ENCODE measurements at places on chromosomes 2 and 18.

DNA sequence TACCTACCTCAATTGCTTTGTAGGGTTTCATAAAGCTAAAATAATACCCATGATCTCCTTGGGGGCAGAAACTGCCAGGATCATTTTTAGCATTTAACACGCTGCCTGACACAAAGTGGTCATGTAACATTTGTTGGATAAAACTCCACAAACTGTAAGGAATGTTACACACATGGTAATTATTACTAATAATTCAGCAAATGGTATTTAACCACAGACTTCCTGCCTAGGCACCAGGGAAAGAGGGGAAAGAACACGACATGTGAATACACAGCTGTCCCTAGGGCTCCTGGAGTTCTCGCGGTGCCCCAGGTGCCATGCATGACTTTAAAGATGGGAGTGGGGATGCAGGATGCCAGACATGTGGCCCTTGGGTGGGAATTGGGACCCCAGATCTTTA is 43.5 kb downstream of the ASAP2 start:
- no peak for DNase-seq

DNA sequence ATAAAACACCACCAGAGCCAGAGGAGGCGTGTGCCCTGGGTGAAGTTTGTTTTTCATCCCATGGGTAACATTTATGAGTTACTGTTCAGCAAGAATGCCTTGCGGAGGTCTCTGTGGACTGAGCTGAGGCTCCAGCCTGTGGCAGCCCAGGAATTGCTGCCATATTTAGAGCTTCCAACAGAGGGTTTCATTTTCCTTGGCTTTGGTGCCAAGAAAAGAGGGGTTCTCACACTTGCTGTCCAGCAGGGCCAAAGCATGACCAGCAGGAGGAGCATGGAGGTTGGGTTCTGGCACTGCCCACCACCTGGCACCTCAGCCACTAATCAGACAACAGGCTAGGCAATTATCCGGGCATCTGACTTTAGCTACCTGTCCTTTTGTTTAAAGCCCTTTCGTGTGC is 36.7 kb downstream of the EPAS1 start:
- DNase-seq = no peak

GRCh38 chr2:54750040-54750439 is 26.6 kb downstream of the EML6 start:
- peak; percentile 39 for DNase-seq

DNA sequence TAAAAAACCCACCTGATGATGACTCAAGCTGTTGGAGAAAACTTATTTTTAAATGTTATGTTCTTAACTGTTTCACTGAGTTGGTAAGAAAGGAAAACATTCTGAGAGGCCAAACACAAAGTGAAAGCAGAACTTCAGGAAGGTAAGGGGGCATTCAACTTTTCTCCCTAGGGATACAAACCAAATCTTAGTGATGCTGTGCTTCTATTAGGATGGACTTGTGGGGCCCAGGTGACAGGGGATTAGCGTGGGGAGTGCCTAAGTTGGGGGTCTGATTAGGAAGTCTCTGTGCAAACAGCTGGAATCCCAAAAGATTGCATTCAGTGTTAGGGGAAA is 18.5 kb downstream of the PDCL3 start:
- no peak for DNase-seq

DNA sequence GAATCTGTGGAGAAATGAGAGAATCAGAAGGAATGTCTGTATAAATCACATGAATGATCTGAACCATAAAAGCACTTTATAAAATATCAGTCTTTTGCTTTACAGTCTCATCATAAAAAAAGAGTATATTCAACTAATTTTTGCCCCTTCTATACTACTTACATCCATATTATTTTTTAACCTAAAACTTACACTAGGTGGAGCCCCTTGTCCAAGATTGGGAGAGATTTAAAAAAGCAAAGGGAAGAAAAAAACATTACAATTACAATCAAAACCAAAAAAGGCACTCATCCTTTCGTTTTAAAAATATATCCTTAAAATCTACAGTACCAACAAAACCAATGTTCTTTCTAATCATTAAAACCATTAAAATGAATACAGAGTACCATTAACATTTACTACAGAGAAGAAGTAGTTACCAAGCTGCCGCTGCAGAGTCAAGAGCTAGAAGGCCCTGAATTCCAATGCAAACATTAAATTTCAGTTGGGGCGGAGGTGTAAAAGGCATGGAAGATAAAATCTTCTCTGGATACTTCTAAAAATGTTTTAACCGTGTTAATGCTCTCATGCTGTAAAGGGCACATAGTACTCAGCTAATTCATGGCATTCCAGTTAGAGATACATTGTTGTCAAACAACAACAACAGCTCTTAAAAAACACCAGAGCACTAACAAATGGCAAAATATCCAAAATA is 56.7 kb upstream of the EPB41L3 start:
- DNase-seq = peak; percentile 49

DNA sequence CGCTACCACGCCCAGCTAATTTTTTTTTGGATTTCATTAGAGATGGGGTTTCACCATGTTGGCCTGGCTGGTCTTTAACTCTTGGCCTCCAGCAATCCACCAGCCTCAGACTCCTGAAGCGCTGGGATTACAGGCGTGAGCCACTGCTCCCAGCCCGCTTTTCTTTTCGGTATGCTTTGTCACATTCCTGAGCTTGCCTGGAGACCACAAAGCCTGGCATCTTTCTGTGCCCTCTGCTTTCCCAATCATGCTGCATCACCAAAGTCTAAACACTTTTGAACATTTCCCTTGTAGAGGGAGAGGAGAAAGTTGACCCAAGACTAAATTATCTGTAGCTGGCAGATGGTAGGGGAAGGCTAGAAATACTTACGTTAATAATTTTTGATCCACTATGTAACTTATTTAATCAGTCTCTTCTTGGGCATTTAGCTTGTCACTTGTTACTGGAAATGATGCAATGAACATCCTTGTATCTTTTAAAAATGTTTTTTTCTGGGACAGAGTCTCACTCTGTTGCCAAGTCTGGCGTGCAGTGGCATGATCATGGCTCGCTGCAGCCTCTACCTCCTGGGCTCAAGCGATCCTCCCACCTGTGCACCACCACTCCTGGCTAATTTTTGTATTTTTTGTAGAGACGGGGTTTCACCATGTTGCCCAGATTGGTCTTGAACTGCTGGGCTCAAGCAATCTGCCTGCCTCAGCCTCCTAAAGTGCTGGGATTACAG is 2.7 kb upstream of the NPC1 start:
- peak; percentile 47 for DNase-seq

GRCh38 chr2:97708048-97708380 is 5.4 kb upstream of the ZAP70 start:
- DNase-seq = no peak

- no peak for DNase-seq
Measured at GRCh38 chr18:21593540-21594257, 6.8 kb downstream of the ESCO1 start.

GRCh38 chr2:64601034-64601754 is 52.5 kb downstream of the SERTAD2 start:
- no peak for DNase-seq

DNA sequence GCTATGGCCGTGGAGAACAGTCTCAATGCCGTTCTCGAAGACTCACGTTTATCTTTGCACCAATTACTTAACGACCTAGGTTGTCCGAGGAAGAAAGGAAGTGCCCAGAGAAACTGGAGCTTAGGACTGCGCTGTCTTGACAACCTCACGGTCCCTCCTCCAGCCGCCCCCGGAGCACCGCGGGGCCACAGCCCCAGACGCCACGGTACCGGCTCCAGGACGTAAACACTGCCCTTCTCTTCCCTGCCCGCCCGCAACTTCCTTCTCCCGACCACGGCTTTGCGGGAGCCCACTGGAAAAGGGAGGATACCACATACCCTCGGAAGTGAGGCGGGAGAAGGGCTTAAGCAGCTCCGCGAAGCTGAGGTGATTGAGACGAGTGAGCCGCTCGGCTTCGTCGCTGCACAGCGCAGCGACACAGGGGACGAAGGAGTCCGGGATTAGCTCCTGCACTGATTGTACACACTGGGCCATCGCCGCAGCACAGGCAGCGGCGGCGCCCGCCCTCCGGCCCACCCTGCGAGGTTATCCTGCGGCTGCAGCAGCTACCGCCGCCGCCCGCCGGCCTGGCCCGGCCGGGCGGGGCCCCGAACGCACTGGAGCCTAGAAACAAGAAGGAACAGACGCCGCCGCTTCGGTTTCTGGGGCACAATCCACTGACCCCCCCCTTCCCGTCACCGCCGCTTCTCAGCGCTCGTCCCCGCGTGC is 483 bp downstream of the TRAPPC8 start:
- DNase-seq = peak; percentile 35

GRCh38 chr18:73717570-73717969 is 430.1 kb downstream of the FBXO15 start:
- DNase-seq = peak; percentile 24

DNA sequence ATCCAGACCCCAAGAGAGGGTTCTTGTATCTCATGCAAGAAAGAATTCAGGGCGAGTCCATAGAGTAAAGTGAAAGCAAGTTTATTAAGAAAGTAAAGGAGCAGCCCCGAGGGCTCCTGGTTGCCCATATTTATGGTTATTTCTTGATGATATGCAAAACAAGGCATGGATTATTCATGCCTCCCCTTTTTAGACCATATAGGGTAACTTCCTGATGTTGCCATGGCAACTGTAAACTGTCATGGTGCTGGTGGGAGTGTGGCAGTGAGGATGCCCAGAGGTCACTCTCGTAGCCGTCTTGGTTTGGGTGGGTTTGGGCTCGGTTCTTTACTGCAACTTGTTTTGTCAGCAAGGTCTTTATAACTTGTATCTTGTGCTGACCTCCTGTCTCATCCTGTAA is 750.2 kb upstream of the FANCL start:
- DNase-seq = no peak

DNA sequence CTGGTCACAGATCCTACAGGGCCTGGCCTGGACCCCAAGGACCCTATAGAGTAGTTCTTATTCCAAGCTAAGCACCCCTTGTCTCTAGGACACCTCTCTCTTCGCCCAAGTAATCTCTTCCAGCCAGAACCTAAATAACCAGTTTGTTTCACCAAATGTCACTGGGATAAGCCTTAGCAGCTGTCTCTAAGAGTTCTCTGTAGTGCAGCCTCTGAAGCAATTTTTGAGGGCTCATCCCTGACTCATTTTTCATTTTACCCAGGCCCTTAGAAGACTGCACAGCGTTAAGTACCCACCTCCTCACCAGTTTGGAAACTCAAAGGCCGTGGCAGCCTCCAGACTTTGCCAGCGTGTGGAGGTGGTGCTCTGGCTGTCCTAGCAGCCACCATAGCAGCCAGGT is 290.1 kb upstream of the SIX2 start:
- DNase-seq = no peak

DNA sequence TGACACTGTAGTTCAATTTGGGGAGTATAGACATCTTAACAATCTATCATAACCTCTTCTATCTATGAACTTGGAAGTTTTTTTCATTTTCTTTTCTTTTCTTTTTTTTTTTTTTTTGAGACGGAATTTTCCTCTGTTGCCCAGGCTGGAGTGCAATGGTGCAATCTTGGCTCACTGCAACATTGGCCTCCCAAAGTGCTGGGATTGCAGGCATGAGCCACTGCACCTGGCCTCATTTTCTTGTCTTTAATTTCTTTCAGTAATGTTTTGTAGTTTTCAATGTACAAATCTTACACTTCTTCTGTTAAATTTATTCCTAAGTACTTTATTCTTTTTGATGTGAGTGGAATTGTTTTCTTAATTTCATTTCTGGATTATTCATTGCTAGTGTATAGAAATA is 14.6 kb downstream of the ASAP2 start:
- peak; percentile 40 for DNase-seq

GRCh38 chr2:103873716-103874351 is 980.1 kb upstream of the POU3F3 start:
- no peak for DNase-seq

Measured in fibroblast of the aortic adventitia (primary cell).